ENCODE measurements at places on chromosomes 16 and 17. TPM values are rescaled to one million over a fixed set of nuclear protein-coding genes. Genes with fewer than 3 reads are reported as not detected.
A peak's percentile ranks its signal among the peaks of the same experiment; 100 is the strongest.

Gene CACNA1G
- 0.02 TPM for total RNA-seq

DNA sequence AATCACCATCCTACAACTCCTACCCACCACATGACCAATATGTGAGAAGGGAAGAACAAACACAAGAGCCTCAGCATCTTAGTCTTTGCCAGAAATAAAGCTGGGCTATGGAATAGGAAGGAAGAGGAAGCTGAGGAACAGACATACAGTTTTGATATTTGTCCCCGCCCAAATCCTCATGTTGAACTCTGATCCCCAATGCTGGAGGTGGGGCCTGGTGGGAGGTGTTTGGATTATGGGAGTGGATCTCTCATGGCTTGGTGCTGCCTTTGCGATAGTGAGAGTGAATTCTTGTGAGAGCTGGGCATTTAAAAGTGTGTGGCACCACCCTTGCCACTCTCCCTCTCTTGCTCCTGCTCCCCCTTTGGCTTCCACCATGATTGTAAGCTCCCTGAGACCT lies 52.4 kb upstream of the NLK start:
- H3K4me1 ChIP-seq = no peaks in the 10 kb centered on the region
- no peak overlapping the region for H3K27ac ChIP-seq
- H3K36me3 ChIP-seq = no peaks in the 10 kb centered on the region
- DNase-seq = no peak

DNA sequence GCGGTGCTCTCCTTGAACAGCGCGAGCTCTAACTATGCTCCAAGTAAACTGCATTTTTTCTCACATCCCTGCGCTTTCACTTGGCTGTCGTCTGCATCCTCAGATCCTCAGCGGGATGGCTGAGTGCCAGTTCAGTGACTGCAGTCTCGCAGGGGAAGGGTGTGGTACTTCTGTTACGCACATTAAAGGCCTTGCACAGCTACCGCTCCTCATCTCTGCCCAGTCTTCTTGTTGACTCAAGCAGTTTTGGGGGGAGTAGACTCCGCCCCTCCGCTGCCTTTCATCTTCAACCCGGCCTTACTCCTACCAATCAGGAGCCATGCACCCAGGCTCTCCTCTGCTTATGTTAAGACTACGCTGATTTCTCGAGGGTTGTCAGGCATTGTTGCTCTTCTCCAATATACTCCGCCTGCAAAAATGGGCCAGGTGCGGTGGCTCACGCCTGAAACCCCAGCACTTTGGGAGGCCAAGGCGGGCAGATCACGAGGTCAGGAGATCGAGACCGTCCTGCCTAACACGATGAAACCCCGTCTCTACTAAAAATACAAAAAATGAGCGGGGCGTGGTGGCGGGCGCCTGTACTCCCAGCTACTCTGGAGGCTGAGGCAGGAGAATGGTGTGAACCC lies 10.0 kb downstream of the ATP5PD start:
- H3K36me3 ChIP-seq = peaks cover 30% of the 10 kb centered on the region
- H3K4me3 ChIP-seq = peak overlapping the region; percentile 71
- H3K4me1 ChIP-seq = peaks cover 19% of the 10 kb centered on the region
- no peak for DNase-seq

- peak; percentile 84 for DNase-seq
- no peaks in the 10 kb centered on the region for H3K27me3 ChIP-seq
- peak overlapping the region; percentile 75 for H3K27ac ChIP-seq
- H3K4me3 ChIP-seq = peak overlapping the region; percentile 99
- peaks cover 69% of the 10 kb centered on the region for H3K4me1 ChIP-seq
These were observed 14.7 kb upstream of the BCAR1 start for GRCh38 chr16:75265911-75266701.

DNA sequence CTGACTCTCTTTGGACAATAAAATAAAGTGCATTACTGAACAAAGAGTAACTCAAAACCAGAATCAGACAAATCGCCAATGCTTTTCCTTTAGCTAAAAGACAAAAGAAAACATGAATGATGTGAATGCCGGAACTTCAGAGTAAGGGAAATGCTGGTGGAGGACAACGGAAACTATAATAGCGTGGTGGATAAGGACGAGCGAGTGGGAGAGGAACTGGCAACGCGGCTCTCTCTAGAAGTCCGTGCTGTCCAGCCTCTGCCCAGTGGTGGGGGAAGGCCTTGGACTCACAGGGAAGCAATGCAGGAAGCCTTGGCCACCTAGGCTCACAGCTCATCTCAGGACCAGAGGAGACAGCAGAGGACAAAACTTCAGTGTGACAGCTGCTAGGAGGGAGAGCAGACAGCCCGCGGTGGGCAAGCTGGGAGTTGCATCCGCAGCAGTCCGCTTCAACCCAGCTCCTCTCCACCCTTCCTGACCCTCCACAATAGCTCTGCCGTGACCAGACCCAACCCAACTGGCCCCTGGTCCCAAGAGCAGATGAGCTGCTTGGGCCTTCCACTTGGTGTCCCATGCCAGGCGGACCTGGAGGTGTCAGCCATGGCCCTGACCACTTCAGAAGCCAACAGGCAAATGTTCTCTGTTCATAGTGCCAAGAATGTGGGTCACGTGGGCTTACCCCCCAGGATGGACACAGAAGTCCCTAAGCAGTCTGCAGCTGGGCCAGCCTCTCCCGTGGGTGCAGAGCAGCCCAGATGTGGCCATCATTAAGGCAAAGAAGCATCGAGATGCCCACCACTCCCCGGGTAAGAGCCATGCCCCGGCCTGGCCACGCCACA lies 5.3 kb upstream of the FAAP100 start:
- H3K36me3 ChIP-seq = peaks cover 45% of the 10 kb centered on the region
- peaks cover 33% of the 10 kb centered on the region for H3K4me1 ChIP-seq
- H3K27ac ChIP-seq = no peak overlapping the region

Measured in HepG2 (cell line).